ENCODE measurements at places on chromosomes 12 and 14.
A peak's percentile ranks its signal among the peaks of the same experiment; 100 is the strongest.

DNA sequence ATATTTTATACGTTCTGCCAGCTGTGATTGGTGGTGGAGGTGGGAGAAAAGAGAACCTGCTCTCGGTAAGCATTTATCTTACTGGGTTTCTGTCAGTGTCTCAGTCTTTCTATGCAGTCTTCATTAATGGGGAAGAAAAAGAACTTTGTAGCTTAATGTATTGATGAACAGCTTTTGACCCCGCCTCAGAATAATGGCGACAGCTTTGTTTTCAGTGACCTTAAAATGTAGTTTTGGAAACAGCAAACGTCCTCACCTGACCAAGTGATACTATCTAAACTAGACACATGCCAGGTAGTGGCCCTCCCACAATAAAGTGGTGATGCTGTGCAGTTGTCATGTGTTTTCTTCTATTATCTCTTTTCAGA lies 1.4 kb downstream of the DACT1 start:
- no peak for DNase-seq

DNA sequence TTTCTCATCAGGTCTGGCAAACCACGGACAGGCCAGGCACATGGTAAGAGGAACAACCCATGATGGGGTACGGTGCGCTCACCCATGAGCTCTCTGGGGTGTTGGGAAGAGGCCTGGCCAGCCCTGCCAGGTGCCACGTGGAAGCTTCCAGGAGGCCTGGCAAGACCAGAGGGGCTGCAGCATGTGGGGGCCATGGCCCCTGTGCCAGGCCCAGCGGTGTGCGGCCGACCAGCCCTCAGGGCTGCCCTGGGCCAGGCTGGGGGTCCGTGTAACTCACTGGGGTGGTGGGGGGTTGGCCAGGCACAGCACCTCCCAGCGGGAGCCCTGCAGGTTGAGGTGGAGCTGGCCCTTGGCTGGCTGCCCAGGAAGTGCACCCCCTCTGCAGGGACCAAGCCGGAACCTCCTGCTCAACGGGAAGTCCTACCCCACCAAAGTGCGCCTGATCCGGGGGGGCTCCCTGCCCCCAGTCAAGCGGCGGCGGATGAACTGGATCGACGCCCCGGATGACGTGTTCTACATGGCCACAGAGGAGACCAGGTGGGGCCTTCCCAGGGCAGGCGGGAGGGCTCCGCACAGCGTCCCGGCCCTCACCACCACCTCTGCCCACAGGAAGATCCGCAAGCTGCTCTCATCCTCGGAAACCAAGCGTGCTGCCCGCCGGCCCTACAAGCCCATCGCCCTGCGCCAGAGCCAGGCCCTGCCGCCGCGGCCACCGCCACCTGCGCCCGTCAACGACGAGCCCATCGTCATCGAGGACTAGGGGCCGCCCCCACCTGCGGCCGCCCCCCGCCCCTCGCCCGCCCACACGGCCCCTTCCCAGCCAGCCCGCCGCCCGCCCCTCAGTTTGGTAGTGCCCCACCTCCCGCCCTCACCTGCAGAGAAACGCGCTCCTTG lies 4.9 kb upstream of the CRIP2 start:
- no peak for DNase-seq

- DNase-seq, result no peak
These were observed 43.2 kb downstream of the CALM1 start for GRCh38 chr14:90440021-90440451.

GRCh38 chr12:29148596-29148910 lies 525 bp upstream of the FAR2 start:
- DNase-seq, result no peak

GRCh38 chr14:74035556-74035955 lies 16.4 kb downstream of the BBOF1 start:
- DNase-seq, result no peak

DNA sequence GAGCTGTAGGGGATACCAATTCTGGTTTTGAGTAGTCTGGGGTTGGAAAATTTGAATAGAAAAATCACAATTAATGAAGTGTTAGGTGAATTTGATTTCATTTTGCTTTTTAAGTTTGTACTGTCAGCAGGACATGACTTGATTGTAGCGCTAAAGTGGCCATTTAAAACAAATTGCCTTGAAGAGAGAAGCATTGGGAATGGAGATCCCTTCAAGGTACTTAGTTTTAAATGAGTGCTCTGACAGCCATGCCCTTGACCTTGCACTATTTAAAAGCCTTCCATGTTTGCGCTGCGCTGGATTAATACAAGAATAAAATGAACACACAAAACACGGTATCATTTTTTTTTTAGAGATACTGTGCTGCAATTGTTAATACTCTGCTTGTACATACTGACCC lies 345.9 kb downstream of the NAV3 start:
- DNase-seq, result no peak

DNA sequence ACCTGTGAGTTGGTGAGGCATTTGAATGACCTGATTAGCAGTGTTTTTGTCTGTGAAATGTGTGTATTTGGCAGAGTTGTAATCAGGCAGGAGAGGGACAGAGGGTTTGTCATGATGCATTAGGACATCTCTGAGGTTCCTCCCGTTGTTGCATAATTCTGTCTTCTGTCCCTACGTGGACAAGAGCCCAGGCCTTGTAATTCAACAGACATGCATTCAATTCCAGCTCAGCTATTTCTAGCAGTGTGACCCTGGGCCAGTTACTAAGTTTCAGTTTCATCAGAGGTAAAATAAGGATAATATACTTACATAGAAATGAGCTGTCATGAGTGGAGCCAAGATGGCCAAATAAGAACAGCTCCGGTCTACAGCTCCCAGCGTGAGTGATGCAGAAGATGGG lies 208.6 kb downstream of the SLC38A4 start:
- DNase-seq, result no peak

DNA sequence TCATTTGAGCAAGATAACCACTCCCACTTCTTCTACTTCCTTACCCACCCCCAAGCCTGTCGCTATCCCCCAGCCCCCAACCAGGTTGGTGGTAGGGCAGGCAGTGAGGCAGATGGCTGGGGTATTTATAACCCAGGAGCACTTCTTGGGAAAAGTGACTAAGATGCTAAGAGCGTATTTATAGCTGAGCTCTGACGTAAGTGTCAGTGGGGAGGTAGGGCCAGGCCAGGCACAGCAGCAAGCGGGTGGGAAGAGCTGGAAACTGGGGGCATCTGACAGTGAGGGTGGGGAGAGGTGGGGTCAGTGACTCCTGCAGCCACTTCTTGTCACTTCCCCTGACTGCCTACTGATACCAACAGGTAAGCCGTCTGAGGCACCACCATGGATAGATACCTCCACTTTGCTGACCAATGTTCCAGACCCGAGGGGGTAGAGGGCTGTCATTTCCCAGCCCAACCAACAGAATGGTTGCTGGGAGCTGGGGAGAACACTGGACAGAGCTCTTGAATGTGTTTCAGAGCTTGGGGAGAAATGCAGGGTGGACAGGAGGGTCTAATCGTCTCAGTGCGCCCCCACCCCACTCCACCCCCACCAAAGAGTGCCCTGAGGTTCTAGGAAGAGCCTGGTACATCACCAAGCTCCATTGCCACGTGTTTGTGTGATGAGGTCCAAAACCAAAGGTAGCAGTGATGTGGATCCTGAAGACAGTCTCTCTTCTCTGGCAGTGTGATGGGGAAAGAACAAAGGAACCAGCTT lies 2.7 kb upstream of the INHBE start:
- DNase-seq, result no peak

DNA sequence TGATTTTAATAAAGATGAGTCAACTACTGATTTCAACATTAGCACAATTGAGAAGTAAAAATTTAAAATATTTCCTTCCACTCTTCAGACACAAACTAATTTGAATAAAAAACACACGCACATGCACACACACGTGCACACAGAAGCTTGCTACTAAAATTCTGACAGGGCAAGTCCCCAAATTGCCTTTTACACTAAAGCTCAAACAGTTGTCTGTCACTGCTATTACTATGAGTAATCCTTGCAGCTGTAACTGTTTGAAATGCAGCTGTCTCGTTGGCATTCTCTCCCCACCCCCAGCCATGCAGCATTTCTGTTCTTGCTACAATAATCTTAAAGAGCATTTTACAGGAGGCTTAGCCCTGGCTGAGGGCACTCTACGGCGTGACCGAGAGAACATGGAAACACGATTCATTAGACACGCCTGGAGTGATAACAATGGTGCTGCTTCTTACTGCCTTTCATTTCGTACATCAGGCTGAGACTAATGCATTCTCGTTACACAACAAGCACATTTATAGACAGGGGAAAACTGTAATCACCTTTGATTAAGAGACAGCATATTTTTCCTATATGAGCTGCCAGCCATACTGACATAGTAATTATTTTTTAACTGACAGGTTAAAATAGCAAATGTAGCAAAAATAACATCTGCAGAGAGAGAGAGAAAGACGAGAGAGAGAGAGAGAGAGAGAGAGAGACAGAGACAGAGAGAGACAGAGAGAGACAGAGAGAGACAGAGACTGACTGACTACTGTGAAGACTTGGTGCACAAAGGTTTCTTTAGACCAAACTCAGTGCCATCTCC lies 153.8 kb downstream of the MED13L start:
- no peak for DNase-seq

GRCh38 chr12:122031342-122032216 lies 9.9 kb downstream of the BCL7A start:
- DNase-seq, result peak; percentile 20

DNA sequence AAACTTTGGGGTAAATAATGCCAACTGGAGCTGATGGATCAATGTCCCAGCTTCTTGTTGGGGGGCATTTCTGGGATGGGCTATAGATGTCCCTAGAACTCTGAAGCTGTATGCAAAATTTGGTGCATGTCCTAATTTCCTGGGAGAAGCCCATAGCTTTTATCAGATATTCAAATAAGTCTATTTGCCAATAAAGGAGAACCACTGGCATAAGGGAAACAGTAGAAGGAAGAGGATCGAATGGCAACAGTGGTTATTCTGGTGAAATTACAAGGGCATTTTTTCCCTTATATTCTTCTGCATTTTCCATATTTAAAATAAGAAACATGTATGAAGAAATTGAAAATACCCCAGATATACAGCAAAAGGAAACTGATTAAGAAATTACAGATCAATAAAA lies 34.2 kb downstream of the PSMA6 start:
- DNase-seq, result no peak

- DNase-seq, result no peak
These were observed 138.4 kb downstream of the SEC23A start for GRCh38 chr14:38964630-38965029.

DNA sequence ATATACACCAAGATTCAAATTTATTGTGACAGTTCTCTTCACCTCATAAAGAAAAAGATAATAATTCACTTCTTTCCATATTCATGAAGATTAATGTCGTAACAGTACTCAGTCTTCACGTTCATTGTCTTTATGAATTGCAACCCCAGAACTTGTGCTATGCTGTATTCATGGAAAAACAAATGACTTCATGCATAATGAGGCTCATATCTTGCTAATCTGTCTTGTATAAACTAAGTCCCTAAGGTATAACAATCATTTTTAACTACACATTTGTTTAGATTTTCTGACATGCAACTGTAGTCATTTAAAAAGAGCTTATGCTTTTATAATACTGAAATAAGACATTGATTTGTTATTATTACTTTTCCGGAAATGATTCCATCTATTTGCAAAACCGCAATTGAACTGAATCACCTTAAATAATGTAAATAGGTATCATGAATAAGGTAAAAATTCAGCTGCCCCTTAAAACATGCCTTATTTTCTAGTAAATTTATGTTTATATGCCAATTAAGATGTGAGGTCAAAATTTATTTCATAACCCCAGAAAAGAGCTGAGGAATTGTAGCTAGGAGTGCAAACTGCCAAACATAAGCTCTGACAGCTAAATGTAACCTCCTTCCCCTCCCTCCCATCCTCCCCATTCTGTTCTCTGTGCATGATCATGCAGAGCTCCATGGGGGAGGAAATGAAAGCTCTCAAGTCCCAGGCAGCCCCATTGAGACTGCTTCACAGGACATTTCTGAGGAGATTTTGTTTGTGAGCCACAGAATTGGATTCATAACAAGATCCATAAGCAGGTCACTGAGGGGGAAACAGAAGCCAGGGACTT lies 301.6 kb downstream of the ATP23 start:
- no peak for DNase-seq

- no peak for DNase-seq
These were observed 204.7 kb downstream of the BCL11B start for GRCh38 chr14:99067141-99067920.

DNA sequence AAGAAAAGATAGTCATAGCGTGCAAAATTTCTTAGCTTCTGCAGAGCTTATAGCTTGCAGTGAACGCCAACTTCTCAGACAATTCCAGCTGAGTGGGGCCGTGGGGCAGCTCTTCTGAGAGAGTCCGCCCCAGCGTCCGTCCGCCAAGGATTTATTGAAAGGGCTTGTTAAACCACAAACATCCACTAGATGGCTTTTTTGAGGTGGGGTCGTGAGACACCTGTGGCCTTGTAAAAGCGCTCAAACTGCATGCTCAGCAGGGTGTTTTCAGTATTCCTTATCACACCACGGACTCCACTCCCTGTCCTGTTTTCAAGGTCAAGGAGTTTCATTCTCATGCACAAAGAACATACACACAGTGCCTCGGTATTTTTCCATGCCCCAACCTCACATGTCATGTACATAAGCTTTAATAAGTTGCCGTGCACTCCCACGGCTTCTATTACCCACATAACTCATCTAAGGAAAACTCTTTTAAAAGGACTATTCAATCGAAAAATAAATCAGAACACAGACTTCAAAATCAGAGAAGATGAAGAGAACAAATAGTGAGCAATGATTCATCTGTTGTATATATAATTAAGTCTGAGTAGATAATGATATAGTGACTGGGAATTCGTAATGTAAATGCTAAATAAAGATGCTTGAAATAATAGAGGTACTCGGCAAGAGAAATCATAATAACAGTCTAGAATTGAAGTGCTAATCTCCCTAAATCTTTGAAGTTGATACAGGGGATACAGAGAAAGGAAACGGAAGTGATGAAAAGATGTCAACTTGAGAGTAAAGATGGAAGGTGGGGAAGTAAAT lies 46.7 kb downstream of the WBP11 start:
- no peak for DNase-seq

DNA sequence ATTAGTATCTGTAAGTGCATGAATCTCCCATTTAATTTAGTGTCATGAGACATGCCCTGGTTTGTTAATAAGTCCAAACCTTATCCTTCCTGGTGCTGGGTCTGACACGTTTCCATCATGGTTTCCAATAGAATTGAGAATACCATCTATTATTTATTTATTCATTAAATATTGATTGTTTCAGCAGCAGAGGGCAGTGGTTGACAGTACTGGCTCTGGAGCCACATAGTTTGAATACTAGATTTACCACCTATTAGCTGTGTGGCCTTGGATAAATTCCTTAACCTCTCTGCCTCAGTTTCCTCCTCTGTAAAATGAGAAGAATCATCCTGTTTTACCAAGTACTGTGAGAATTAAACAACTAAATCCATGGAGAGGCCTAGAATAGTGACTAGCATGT lies 941 bp upstream of the STAB2 start:
- DNase-seq, result no peak

- DNase-seq, result no peak
These were observed 87.9 kb downstream of the TMTC1 start for GRCh38 chr12:29695800-29696199.

GRCh38 chr12:12927211-12928079 lies 24.5 kb downstream of the GPRC5D start:
- DNase-seq, result no peak

Data from T follicular helper cell (primary cell).